Hematopoietic multipotent progenitor cell (in vitro differentiated cells): ENCODE measurements at places on chromosomes 5 and 9. TPM values are rescaled to one million over a fixed set of nuclear protein-coding genes. Genes with fewer than 3 reads are reported as not detected.

DNA sequence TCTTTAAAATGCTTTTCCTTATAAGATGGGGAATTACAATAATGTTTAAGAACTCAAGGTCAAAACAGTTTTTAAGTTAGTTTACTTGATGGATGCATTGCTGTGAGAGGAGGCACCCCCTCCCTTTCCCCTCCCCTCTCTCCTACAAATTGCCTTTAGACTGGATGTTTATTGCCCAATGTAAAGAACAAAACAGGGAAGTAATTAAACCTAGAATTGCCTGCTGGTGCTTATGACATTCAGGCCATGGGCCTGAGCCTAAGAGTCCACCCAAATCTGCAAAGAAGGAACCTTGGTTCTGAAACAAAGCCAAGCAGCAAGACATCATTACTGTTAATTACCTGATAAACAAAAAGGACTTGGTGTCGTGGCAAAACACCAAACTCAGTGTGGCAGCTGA is 630.3 kb downstream of the ISL1 start:
- no peak for DNase-seq

DNA sequence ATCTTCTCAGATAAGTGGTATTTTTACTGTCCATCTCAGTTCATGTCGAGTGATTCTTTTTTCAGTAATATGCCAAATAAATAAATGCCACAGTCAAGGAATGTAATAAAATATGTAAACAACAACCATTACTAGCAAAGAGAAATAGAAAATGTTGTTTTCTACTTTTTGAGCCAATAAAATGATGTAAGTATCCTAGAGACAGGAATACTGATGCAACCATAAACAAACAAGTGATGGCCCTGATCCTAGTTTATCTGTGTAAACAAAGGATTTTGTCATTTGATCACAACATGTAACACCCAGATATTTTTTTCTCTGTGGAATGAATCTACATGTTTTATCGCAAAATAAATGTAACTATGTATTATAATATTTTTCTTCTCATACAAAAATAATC is 1852.8 kb downstream of the EFNA5 start:
- DNase-seq: no peak

DNA sequence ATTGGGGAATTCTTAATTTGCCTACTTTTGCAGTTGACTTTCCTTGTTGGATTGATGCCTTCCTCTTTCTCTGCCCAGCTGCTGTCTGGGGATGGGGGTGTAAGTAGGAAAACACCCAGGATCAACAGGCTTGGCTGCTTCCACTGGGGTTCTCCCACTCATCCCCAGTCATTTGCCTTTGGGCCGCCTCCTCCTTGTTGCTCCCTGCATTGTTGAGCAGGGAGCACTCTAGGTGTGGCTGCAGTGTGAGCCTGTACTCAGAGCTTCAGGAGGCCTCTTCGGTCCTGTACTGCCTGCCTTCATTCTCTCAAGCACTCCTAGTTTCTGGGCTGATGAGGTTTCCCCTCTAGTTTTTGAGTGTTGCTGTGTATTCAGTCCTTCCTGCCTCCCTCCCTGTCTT is 12.1 kb downstream of the RHOBTB3 start:
- no peak for DNase-seq

- no peak for DNase-seq
These were observed 90.3 kb downstream of the ANKRD55 start for GRCh38 chr5:56142614-56143372.

DNA sequence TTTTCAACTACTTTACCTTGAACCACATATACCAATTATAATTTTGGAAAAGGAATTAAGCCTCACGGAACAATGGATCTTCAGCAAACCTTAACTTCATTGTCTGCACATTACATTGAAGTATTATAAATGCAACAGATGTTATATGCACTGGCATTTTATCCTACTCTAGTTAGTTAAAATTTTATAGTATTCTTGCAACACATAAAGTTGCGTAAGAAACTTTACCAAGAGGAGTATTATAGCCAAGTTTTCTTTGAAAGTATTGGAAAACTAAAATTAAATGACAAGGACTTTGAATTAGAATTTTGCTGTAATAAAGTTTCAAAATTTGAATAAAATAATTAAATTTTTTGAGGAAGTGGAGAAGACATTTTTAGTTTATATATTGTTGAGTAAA is 63.4 kb upstream of the SREK1 start:
- DNase-seq: no peak

GOLGA1 gene
- total RNA-seq: 7.5 TPM

GRCh38 chr9:132505991-132506655 is 76.3 kb upstream of the BARHL1 start:
- no peak for DNase-seq

DNA sequence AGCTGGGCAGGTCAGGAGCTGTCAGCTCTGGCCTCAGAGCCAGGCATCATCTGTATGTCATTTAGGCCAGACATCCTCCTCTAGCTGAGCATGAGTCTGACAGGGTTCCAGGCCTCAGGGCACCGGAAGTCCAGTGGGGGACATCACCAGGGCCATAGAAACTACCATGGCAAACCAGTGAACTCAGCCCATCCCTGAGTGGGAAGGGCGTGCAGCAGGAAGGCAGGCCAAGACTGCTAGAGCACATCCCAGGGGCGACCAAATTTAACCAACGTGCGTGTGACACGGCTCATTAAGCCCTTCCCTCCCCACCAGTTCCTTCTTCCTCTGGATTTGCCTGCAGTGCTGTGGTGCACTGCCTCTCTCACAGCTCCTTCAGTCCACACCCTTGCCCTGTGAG is 75.9 kb downstream of the COL27A1 start:
- no peak for DNase-seq

LTC4S gene
- 8.6 TPM for total RNA-seq

DNA sequence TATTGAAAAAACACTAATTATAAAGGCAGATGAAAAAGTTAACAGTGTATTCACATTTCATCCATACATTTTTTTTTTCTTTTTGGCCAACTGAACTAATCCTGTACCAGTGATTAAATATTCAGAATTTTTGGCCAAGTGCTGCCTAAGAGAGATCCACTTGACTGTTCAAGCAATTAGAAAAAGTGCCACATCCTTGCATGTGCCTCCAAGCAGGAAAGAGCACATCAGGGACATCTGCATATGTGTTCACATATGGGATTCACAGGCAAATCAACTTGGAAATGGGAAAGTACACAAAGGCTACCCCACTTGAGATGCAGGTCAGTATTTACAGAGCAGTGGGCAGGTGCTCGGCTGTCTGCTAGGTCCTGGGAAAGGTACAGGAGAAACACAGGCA is 163.3 kb upstream of the LHFPL2 start:
- DNase-seq: no peak

GLIPR2 gene
- total RNA-seq: 38.2 TPM

STING1 gene
- 353 TPM for total RNA-seq
